Stimulated activated CD8-positive, alpha-beta memory T cell treated with anti-CD3 and anti-CD28 coated beads, Interleukin-2, amount 100 ng/mL, for 48 hours (primary cell): ENCODE measurements at places on chromosomes 5 and 9.
A peak's percentile ranks its signal among the peaks of the same experiment; 100 is the strongest.

GRCh38 chr5:57770039-57770438 is 287.4 kb upstream of the ACTBL2 start:
- DNase-seq = no peak

- no peak for DNase-seq
Observed at GRCh38 chr5:75512383-75513074, 838 bp downstream of the POLK start.

DNA sequence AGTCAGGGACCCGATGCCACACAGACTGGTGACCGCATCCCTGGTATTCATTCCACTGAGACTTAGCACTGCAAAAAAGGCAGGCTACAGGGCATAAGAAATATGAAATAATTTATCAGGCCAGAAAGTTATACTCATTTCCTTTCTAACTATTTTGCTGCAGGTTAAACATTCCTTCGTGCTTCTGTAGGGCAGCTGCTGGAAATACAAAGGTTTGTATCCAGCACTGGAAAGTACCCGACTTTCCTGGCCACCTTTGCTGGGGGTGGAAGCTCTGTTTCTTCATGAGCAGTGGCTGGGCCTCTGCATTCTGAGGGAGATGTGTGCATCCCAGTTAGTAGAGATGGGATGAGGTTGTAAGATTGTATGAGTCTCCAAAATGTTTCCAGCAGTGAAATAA is 478.6 kb upstream of the WWC1 start:
- no peak for DNase-seq

DNA sequence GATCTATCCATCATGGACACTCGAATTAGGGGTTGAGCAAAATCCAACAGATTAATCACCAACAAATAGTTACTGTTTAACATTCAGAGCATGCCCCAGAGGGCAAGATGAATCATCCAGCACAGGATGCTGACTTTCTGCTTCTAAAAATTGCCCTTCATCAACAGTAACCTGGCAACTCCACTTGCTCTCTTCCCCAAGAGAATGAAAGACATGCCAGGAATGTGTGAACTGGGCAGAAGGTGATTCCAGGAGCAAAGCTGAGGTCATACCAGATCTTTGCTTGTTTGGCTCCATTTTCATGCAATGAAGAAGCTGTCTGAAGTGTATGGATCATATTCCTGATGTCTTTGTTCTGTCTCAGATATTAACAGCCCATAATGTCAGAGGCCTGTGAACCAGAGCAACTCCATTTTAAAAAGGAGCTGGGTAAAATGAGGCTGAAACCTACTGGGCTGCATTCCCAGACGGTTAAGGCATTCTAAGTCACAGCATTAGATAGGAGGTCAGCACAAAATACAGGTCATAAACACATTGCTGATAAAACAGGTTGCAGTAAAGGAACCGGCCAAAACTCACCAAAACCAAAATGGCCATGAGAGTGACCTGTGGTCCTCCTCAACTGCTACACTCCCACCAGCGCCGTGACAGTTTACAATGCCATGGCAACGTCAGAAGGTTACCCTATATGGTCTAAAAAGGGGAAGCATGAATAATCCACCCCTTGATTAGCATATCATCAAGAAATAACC is 2.5 kb upstream of the ZNF367 start:
- DNase-seq = no peak

DNA sequence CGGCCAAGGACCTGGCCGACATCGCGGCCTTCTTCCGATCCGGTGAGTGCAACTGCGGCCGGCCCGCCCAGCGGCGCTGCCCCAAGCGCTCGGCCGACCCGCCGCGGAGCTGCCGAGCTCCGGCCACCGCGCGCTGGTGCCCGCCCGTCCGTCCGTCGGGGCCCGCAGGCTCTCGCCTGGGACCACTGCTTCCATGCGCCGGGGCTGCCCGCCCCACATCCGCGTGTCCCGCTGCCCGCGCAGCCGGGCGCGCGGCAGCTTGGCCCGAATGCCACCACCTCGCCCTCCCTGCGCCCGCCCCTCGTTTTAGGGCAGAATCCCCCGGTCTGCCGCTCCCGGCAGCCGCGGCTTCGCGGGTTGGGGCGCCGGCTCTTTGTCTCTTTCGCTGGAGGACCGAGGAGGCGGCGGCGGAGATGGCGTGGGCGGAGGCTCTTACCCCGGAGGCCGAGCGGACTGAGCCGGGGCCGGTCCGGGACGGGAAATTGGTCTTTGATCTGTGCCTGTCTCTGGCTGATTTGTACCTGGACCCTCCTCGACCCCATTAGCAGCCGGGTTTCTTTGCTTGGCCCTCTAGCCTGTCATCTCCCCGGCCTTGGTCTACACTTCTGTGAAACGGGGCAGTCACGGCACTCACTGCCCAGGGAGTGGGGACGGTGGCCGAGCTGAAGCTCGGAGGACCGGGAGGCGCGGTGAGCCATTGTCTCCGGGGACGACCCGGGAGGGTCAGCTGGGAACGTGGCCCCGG is 871 bp downstream of the TRIO start:
- DNase-seq = peak; percentile 4

GRCh38 chr9:38401994-38402393 is 9.5 kb downstream of the ALDH1B1 start:
- DNase-seq = no peak

DNA sequence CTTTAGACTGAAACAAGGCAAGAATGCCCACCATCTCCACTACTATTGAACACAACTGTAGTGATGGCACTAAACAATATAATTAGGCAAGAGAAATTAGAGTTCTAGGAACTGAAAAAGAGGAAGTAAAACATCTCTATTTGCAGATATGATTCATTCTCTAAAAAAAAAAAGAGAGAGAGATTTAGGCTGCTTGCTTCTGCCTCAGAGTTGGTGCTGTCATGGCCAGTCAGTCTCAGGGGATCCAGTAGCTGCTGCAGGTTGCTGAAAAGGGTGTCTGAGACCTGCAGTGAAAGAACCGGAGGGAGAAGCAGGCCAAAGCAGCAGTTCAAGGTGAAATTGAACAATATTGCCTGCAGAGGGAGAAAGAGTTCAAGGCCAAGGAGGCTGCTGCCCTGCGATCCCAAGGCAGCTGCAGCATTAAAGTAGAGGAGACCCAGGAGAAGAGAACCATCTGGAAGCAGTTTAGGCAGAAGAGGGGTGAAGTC is 72.5 kb downstream of the AP3B1 start:
- DNase-seq = no peak

DNA sequence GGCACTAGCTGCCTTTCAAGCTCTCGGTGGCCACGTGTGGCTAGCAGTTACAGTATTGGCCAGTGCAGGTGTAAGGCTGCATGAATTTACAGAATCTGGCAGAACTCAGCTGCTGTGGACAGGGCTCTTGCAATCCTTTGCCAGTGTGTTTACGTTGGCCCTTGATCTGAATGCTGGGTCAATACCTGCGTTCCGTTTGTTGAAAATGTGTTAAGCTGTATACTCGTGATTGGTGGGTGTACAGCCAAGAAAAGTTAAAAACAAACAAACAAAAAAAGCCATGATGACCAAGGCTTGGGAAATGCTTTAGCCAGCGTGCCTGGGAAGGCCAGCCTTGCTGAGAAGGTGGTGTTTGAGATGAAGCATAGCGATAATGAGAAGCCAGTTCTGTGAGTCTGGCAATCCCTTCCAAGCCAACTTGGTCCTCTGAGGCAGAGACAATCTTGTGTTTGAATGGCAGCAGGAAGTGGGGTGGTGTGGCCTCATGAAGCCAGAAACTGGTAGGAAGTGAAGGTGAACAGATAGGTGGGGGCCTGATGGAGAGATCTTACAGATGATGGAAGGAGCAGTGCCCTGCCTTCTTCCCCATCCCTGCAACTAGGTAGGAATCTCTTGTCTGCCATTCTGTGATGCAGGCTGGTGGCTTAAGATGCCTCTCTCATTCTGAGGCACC is 820 bp upstream of the CFAP90 start:
- no peak for DNase-seq

DNA sequence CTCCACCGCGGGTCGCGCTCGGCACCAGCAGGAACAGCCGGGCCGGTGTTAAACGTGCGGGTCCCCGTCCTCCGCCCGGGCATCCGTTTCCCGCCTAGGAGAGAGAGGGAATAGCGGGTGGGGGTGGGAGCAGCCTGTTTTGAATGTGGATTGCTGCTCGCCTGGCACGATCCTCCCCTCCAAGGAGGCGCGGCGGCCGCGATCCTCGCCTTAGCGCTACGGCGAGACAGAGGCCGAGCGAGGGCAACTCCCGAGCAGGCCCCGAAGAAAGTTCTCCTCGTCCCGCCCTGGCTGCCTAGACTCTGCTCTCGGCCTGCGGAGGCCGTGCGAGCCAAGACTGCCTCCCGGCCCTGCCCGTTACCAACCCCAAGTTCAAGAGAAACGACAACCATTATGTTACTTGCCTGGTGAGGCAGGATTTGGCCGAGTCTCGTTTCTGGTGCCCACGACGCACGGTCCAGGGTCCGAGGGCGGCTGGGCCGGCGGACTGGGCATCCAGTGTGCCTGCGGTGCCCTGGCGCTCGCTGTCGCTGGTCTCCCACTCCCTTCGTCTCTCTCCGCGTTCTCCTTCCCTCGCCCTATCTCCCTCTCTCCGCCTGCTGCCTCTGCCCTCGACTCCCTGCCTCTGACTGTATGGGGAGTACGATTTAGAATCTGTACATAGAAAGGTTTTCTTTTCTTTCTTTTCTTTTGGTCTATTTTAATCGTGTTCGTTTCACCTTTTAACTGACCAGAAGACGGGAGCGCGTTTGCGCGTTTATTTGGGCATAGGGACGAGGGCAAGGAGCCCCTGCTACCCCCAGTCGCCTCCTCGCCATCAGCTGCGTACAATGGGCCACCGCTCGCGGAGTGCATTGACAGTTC is 724 bp downstream of the NR2F1-AS1 start:
- DNase-seq = no peak

GRCh38 chr5:151140686-151141459 is 16.7 kb downstream of the ANXA6 start:
- DNase-seq = no peak

GRCh38 chr9:88390371-88390990 is 2.2 kb downstream of the SPIN1 start:
- no peak for DNase-seq

DNA sequence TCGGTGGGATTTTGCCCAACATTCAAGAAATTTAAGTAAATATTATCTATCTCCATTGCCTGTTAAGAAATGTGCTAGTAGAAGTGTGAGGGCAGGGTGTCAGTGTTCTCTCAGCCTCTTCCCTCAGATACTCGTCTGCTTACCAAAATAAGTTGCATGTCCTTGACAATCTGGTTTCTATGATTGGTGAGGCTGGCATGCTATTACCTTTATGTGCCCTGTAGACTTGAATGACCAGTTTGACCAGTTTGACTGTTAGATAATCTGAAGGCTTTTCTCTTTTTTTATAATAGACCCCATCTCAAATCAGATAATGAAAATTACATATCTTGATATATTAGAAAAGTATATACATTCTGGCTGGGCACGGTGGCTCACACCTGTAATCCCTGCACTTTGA is 348 bp downstream of the CATSPER3 start:
- DNase-seq = no peak

- DNase-seq = no peak
Observed at GRCh38 chr9:100729336-100729895, 151.5 kb downstream of the CAVIN4 start.

GRCh38 chr5:116361171-116361967 is 213.3 kb downstream of the SEMA6A start:
- no peak for DNase-seq

GRCh38 chr5:59525957-59526356 is 367.6 kb downstream of the PDE4D start:
- no peak for DNase-seq

GRCh38 chr9:106834888-106835287 is 28.1 kb upstream of the ZNF462 start:
- DNase-seq = no peak

DNA sequence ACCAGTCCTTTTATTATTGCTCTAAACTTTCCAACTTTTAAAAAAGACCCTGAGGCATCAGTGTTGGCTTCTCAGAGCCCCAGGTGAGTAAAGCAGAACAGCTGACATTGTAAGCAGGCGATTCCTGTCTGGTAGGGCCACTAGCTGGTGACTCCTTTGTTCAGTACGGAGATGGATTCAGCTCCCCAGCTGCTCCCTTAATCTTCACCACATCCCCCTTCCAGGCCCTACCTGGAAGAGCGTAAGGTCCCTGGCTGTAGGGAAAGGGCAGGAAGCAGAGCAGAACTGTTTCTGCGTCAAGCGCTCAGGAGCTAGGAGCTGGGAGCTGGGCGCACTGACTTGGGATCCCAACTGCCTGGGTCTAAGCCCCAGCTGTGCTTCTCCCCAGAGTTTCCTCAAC is 203.7 kb upstream of the TAS2R1 start:
- DNase-seq = no peak

DNA sequence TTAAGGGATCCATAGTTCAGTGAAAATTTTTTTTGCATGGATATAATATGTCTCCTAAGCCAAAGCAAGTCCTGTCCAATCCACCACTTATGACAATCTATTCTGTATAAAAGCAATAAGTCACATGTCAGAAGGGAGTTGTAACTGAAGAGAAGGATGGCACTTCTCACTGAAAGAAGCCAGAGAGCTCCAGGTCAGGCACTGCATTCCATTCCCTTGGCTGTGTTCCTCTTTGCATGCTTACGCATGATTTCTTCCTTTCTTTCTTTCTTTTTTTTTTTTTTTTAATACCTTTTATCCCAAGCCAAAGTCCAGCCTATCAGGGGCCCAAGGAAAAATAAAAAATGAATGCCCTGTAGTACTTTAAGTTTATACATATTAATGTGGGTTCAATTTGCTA is 39.8 kb downstream of the MAMDC2 start:
- DNase-seq = no peak

- DNase-seq = no peak
Observed at GRCh38 chr9:27393054-27393846, 96.3 kb upstream of the EQTN start.

GRCh38 chr9:14238518-14238917 is 75.4 kb downstream of the NFIB start:
- DNase-seq = no peak

DNA sequence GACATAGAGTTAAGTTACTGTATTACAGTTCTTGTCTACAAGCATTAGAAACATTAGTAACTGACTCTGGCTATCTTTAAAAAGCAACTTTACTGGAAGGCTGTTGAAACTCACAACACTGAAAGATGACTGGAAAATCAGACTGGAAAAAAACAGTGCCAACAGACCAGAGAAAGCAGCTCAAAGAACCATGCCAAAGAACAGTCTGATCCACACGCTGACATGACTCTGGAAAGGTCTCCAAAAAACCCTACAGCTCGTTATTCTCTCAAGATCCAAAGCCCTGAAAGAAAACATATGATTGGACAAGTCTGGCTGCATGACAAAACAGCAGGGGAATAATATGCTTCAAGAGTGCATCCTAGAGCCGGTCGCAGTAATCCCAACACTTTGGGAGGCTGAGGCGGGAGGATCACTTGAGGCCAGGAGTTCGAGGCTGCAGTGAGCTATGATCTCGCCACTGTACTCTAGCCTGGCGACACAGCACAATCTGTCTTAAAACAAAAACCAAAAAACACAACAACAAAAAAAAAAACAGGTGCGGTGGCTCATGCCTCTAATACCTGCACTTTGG is 5.6 kb downstream of the GOLPH3 start:
- no peak for DNase-seq
